ENCODE measurements at places on chromosomes 16 and 17.

- DNase-seq = peak; percentile 86
Observed at GRCh38 chr17:4948166-4948930, at the start of gene PFN1. Gene PFN1, minus strand, starts transcription at chr17:4948530. Its CDS starts 136 bp downstream, at chr17:4948394.

DNA sequence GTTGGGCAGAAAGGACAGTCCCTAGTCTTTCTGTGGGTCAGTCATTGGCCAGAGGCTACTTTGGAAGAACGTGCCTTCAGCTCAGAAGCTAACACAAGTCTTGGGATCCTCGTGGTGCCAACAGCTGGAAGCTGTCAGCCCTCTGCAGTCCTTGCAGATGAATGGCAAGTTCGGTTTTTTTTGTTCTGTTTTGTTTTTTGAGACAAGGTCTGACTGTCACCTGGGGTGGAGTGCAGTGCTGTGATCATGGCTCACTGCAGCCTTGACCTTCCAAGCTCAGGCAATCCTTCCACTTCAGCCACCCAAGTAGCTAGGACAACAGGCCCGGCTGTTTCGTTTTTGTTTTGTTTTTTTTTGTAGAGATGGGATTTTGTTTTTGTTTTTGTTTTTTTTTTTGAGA, 149.4 kb downstream of the SPECC1 start:
- no peak for DNase-seq

DNA sequence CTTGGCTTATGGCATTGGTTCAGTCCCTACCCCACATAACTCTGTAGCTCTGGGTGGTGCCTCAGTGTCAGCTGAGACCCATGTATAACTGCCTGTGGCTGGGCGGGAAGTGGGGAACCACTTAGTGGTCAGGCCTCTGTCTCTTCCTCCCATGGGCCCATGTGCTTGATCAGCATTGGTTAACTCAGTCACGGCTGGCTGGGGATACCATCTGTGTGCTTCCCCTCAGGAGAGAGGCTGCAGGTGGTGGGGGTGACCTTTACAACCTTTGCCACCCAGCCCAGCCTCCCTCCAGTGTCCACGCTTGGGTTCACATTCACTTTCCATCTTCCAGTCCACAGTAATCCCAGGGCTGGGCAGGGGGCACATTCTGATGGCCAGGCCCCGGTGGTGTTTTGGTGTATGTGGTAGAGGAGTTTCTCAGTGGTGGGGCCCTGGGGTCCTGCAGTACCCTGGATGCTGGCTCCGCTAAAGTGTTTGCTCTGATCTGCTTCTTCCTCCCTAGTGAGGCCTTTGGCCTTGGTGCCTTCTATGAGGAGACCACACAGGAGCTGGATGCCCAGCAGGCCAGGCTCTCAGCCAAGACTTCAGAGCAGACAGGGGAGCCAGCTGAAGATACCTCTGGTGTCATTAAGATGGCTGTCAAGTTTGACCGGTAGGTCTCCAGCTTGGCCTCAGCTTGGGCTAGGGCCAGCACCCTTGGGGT, 10.2 kb upstream of the NFATC3 start:
- DNase-seq = no peak

GRCh38 chr16:8729779-8730334, 55.4 kb downstream of the ABAT start:
- DNase-seq = no peak

Data from NCI-H69 (cell line).